ENCODE measurements at places on chromosomes 2 and 18.
A peak's percentile ranks its signal among the peaks of the same experiment; 100 is the strongest.

- DNase-seq: no peak
Measured at GRCh38 chr2:238706163-238706562, 141.7 kb upstream of the TWIST2 start.

DNA sequence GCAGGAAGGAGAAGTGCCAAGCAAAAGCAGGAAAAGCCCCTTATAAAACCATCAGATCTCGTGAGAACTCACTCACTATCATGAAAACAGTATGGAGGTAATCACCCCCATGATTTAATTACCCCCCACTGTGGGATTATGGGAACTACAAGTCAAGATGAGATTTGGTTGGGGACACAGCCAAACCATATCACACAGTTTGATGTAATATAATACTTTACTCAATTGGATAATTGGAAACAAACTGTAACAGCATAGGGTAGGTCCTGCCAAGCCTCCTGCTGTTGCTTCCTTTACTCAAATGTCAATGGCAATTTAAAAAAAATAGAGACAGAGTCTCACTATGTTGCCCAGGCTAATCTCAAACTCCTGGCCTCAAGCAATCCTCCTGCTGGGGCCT is 15.5 kb upstream of the METTL21A start:
- DNase-seq: no peak

DNA sequence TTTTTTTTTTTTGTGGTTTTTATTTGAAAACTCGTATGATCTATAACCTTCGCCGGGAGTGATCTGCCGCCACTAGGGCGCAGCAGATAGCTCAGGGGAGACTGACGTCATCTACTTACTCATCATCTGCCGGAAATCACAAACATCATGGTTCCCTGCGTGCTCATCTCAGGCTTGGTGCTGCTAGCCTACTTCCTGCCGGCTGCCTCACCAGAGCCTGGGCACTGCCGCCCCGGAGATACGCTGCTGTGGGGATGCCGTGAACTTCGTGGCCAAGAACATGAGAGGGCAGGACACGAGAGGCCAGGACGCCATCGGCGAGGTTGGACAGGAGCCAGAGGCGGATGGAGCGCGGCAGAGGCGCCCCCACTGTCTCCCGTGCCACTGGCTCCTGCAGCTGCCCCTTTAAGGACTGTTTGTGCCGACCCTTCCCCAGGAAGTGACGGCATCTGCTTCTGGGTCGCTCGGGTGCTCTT is 68.8 kb downstream of the DOK6 start:
- no peak for DNase-seq

DNA sequence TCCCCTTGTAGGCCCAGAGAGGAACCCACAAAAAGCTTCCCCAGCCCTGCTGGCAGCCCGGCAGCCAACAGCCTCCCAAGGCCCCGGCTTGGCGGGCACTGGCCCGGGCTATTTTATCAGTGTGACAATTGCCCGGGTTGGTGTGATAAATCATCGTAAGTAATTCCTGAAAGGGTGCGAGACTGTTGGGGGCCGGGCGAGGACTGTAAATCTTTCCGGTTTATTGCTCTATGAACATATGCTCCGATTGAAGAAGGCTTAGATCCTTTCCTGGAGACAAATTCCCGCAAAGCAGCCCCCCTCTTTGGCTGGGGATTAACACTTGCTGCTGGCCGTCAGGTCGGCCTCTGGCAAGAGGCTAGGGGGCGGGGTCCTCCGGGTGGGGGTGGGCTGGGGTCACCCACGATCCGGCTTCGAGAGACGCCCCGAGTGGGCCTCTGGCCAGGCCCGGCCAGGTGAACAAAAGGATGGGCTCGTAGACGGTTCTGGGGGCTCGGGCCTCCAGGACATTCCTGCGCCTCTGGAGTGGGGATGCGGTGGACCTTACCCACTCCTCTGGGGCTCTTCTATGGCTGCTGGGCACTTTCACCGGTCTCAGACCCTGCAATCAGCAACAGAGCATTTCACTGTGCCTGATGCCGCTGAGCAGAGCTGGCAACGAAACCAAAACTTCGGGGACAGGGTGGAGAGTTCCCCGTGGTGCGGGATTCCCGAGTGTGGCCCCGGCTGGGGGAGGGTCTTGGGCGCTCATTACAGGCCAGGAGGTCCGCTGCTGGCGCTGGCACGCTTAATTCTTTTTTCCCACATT is 2.0 kb downstream of the HOXD3 start:
- DNase-seq: no peak

- no peak for DNase-seq
Measured at GRCh38 chr2:42013409-42013808, 34.4 kb upstream of the PKDCC start.

- peak; percentile 1 for DNase-seq
Measured at GRCh38 chr2:32357318-32358110, 691 bp downstream of the BIRC6 start.

DNA sequence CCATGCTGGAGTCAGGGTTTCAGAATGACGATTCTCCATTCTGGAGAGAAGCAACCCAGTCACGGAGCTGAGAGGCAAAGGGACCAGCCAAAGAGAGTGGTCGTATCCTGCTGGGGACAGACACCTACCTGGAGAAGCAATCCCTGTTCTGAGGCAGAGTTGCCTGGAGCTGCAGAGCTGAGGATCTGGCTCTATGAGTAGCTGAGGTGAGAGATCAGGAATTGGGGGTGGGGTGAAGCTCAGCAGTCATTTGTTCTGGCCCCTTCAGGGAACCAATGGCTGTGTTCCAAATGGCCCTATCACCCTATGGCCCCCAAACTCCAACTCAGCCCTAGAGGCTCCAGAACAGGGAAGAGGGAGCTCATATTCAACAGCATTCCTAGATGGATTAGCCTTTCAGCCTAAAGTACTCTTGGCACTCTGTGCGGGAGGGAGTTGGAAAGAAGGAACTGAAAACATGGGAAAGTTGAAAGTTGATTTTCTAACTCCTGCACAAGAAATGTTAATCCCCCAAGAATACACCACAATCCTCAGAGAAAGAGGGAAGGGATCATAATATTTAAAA is 3.3 kb upstream of the ATRAID start:
- no peak for DNase-seq

- DNase-seq: no peak
Measured at GRCh38 chr2:234165421-234165820, 114.9 kb downstream of the SPP2 start.

DNA sequence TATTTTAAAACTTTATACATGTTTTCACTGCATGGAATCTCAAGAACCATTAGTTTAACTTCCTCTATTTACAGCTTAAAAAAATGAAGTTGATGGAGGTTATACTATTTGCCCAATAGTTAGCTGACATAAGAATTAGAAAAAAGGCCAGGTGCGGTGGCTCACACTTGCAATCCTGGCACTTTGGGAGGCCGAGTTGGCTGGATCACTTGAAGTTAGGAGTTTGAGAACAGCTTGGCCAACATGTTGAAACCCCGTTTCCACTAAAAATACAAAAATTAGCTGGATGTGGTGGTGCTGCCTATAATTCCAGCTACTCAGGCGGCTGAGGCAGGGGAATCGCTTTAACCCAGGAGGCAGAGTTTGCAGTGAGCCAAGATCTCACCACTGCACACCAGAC is 125.1 kb upstream of the CDH19 start:
- DNase-seq: no peak
